Left renal cortex interstitium (tissue), 4 donors: ENCODE measurements at places on chromosomes 5 and 9. TPM values are rescaled to one million over a fixed set of nuclear protein-coding genes. Genes with fewer than 3 reads are reported as not detected.

TMOD1 gene
- polyA plus RNA-seq = 2.2 TPM

DNA sequence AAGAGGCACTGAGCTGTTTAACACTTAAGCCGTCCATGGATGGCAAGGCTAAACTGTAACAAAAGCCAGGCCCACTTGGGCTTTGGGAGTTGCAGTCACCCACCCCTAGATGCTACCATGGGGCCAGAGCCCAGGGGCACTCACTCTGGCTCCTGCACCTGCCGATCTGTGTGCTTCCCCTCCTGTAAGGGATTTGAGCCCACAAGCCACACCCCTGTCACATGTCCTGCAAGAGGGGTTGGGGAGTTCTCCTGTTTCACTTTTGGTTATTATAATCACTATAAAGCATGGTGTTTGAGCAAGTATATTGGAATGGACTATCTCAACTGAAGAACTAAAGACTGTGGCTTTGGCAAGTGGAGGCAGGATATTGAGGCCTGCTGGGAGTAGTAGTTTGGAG lies 14.0 kb upstream of the GPR151 start:
- no peak for DNase-seq

DNA sequence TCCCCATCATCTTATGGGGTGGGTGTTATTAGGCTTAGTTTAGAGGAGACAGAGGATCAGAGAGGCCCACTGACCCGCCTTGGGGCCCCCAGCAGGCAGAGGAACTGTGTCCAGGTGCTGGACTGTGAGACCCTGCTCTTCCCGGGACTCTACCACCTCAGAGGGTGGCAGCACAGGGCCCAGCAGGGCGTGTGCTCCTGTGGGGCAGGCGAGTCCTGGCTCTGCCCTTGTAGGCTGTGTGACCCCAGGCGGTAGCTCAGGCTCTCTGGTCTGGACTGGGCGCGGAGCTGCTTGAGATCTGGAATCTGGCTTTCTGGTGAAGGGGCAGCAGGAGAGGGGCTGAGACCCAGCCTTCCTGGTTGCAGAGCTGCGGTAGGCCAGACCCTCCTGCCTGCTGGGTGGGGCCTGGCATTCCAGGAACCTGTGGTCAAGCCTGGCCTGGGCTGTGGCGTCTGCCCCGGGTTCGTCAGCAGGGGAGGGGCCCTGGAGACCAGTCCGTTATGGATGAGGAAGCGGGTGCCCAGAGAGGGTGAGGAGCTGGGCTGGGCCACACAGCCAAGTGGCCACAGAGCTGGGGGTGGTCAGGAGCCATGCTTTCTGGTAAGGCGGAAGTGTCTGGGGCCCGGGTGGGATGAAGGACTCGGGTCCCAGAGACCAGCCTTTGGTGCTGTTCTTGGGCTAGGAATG lies 46.5 kb downstream of the RXRA start:
- no peak for DNase-seq

GRCh38 chr5:132771503-132771998 lies 5.5 kb downstream of the SEPTIN8 start:
- no peak for DNase-seq
